Activated CD4-positive, alpha-beta T cell treated with anti-CD3 and anti-CD28 coated beads, Interleukin-2, amount 10 ng/mL, durations not matched to agents 7 days and 5 days (primary cell): ENCODE measurements at places on chromosomes 1 and 21.

- peak; percentile 66 for DNase-seq
These were observed 10.9 kb downstream of the MORC3 start for GRCh38 chr21:36330904-36331303.

- no peak for DNase-seq
These were observed 233.6 kb upstream of the FMN2 start for GRCh38 chr1:239858057-239858456.

- no peak for DNase-seq
These were observed 19.3 kb downstream of the B3GALT5 start for GRCh38 chr21:39631842-39632562.

- DNase-seq = no peak
These were observed 123.0 kb downstream of the DSCAM start for GRCh38 chr21:40723966-40724365.

DNA sequence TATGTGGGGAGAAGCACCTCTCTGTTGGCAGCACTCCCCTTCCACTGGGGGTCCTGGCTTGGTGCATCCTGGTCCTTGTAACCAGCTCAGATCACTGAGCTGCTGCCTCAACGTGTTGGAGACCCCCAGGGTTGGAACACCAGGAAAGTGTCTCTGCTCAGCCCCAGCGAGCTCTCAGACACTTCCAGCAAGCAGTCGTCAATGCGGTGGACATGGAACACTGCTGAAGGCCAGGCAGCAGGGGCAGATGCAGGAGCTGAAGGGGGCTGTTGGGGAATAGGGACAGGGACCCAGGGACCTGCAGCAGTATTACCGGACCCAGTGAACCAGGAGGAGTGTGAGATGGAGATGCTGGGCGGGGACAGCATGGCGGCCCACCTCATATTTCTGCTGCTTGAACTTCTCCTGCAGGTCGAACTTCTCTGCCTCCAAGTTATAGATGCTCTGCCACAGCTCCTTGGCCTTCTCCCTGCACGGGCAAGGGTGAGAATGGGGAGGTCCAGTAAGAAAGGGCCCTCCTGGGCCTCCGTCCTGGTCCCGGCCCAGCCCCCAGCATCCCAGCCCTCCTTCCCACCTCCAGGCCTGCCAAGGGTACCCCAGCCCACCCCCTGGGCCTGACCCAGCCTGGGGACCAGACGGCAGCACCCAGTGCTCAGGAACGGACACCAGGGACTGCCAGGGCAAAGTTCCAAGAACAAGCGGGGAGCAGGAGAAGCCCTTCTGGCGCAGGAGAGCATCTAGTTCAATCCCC lies 16.4 kb downstream of the TNNT2 start:
- DNase-seq = no peak

- peak; percentile 36 for DNase-seq
These were observed 166.2 kb downstream of the TOMM20 start for GRCh38 chr1:234962340-234962989.

DNA sequence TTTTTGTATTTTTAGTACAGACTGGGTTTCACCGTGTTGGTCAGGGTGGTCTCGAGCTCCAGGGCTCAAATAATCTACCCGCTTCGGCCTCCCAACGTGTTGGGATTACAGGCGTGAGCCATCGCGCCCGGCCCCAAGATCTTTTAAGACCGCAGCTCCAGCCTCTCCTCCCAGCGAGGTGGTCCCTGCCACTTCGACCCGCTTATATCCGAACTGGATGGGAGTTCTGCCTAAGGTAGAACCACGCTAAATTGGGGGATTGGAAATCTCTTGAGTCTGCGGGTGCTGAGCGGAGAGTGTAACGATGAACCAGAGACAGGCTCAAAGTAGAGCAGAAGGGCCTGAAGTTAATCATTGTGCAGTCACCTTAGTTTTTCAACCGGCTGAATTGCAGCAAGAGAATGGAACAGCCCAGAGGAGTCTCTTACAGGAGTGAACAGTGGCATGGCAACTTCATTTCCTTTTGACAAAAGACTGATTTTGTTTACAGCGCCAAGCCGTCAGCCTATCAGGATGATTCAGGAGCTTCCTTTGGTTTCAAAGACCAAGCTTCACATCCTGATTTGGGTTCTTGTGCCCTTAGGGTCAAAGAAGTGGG lies 726 bp upstream of the CYB5R1 start:
- peak; percentile 48 for DNase-seq

GRCh38 chr1:36482724-36483388 lies at the start of gene CSF3R:
TSS of gene CSF3R (minus strand) at chr1:36482913. CDS start at chr1:36479496, 3,417 bp downstream.
- no peak for DNase-seq

DNA sequence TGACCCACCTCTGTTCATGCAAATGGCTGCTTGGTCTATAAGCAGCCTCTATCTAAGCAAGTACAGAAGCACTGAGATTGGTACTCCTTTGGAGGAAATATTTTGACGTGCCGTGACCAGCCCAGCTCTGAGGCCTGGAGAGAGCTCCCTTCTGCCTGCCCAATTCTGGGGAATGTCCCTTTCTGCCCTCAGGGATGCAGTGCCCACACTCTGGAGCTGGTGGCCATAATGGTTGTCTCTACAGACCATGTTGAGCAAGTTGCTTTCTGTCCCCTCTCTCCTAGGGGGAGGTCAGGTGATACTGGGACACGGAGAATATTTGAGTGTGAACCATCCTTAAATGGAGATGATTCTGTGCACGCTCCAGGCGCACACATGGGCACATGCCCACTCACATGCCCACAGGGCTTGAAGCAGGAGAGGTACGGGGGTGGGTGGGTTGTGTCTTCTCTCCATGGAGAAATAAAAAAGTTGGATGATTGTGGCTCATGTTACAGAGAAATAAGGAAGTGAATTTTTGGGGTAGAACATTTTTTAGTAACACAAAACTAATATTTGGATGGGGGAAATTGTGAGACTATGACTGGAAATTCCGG lies 13.9 kb upstream of the ALPL start:
- DNase-seq = no peak

- DNase-seq = peak; percentile 80
These were observed 7.6 kb downstream of the EFNA3 start for GRCh38 chr1:155086128-155086741.

DNA sequence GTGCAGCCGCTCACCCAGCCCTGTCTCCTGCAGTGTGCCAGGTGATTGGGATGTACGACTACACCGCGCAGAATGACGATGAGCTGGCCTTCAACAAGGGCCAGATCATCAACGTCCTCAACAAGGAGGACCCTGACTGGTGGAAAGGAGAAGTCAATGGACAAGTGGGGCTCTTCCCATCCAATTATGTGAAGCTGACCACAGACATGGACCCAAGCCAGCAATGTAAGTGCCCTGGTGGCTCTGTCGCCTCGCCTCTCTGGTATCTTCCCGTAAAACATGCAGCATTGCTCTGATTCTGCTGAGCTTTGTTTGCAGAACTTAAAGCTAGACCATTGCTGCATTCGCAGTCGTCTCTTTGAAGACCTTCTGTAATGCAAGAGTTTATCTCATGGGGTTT lies 79.2 kb downstream of the ATP5PO start:
- DNase-seq = no peak

DNA sequence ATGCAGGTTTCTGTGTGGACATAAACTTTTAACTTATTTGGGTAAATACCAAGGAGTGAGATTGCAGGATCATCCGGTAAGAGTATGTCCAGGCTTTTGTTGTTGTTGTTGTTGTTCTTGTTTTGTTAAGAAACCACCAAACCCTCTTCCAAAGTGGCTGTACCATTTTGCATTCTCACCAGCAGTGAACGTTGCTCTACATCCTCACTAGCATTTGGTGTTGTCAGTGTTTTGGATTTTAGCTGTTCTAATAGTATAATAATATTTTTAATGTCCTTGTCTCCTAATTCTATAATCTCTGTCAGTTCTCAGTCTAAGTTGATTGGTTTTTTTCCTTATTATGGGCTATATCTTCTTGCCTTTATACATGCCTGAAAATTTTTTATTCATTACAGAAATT lies 37.8 kb downstream of the TENT5C start:
- DNase-seq = no peak
